ENCODE measurements at places on chromosomes 1 and 21. TPM values are rescaled to one million over a fixed set of nuclear protein-coding genes. Genes with fewer than 3 reads are reported as not detected.
A peak's percentile ranks its signal among the peaks of the same experiment; 100 is the strongest.

The ZZZ3 gene
- total RNA-seq = 64.5 TPM

The CPT2 gene
- 16.6 TPM for total RNA-seq

The CYP4A11 gene
- not detected for total RNA-seq

The OR2T8 gene
- not detected for total RNA-seq

The OR2L8 gene
- not detected for total RNA-seq

The OR2T11 gene
- total RNA-seq = not detected

DNA sequence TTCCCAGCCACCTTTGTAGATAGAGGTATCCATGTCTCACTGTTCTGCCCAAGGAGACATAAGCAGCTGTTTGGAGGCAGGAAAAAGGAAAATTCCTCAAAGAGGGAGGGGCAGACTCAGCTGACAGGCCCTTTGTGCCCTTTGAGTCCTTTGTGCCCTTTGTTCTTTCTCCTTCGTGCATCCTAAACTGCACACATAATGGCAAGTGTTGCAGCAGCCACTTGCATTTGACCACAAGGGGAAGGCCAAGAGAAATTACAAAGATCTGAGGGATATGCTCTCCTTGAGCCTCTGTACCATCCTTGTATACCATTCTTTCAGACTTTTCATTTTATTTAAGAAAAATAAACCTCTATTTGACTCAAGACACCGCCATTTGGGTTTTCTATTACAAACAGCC lies 71.8 kb upstream of the PKN2 start:
- H3K36me3 ChIP-seq = no peaks in the 10 kb centered on the region
- no peaks in the 10 kb centered on the region for H3K27me3 ChIP-seq
- H3K4me1 ChIP-seq = no peaks in the 10 kb centered on the region
- no peak for DNase-seq

GRCh38 chr1:165671526-165671925 lies 26.8 kb downstream of the ALDH9A1 start:
- H3K4me3 ChIP-seq = no peak overlapping the region
- H3K4me1 ChIP-seq = no peaks in the 10 kb centered on the region
- H3K27ac ChIP-seq = no peak overlapping the region
- DNase-seq = no peak
- no peaks in the 10 kb centered on the region for H3K27me3 ChIP-seq

GRCh38 chr1:185834371-185834905 lies 100.2 kb downstream of the HMCN1 start:
- H3K4me1 ChIP-seq = peaks cover 14% of the 10 kb centered on the region
- peaks cover 5% of the 10 kb centered on the region for H3K36me3 ChIP-seq
- no peak overlapping the region for H3K27ac ChIP-seq
- no peak for DNase-seq
- H3K27me3 ChIP-seq = no peaks in the 10 kb centered on the region

GRCh38 chr1:186218654-186219352 lies 156.2 kb downstream of the TPR start:
- peaks cover 7% of the 10 kb centered on the region for H3K4me1 ChIP-seq
- DNase-seq = no peak
- H3K27ac ChIP-seq = no peak overlapping the region
- H3K27me3 ChIP-seq = no peaks in the 10 kb centered on the region

DNA sequence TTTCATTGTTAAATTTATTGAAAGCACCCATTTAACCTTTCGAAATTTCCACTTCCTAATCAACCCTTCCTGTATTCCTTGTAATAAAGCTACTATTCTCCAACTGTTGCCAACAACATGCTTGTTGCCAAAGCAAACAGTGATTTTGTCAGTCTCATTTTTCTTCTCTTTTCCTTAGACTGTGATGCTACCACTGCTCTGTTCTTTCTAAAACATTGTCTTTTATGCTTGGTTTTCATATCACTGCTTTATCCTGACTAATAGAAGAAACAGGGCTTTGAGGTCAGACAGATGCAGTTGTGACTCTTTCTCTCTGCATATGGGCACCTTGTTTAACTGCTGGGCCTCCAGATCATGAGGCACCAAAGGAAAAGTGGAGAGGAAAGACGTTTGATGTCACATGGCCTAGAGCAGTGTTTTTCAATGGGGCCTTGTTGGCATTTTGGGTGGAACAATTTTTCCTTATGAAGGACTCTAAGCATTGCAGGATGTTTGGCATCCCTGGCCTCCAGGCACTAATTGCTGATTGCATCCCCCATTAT lies 56.1 kb downstream of the HMCN1 start:
- peaks cover 5% of the 10 kb centered on the region for H3K27me3 ChIP-seq
- H3K4me3 ChIP-seq = no peak overlapping the region
- peak overlapping the region; percentile 62 for H3K27ac ChIP-seq
- H3K4me1 ChIP-seq = peaks cover 35% of the 10 kb centered on the region

DNA sequence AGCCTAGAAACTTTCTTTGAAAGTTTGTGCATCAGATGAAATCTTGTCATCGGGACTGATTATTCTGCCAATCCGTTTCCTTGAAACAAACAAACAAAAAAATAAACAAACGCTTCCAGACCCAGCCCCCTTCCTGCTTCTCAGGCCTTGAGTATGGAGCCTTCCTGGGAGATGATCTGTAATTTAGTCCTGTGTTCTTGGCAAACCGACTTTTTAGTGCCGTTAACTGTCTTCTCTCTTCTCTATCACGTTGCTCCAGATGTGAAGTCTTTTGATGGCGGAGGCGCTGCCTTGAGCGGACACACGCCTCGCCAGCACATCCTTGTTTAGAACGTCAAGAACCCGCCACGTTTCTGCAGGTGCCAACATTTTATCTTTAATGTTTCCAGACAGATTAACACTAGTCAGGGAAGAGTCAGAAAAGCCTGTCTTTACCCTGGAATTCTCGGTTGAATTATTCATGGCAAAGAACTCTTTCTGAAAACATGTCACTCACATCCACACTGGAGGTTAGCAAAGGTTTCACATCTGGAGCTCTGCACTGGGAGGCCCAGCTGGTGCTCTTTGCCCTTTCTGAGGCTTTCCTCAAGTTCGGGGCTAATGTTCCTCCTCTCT lies 265.7 kb upstream of the C1orf174 start:
- DNase-seq = no peak
- H3K4me3 ChIP-seq = no peak overlapping the region
- no peak overlapping the region for H3K27ac ChIP-seq
- no peaks in the 10 kb centered on the region for H3K36me3 ChIP-seq

- no peak for DNase-seq
- no peak overlapping the region for H3K27ac ChIP-seq
- peaks cover 12% of the 10 kb centered on the region for H3K36me3 ChIP-seq
- no peaks in the 10 kb centered on the region for H3K27me3 ChIP-seq
These were observed 40.7 kb downstream of the LPGAT1 start for GRCh38 chr1:211789641-211790464.

DNA sequence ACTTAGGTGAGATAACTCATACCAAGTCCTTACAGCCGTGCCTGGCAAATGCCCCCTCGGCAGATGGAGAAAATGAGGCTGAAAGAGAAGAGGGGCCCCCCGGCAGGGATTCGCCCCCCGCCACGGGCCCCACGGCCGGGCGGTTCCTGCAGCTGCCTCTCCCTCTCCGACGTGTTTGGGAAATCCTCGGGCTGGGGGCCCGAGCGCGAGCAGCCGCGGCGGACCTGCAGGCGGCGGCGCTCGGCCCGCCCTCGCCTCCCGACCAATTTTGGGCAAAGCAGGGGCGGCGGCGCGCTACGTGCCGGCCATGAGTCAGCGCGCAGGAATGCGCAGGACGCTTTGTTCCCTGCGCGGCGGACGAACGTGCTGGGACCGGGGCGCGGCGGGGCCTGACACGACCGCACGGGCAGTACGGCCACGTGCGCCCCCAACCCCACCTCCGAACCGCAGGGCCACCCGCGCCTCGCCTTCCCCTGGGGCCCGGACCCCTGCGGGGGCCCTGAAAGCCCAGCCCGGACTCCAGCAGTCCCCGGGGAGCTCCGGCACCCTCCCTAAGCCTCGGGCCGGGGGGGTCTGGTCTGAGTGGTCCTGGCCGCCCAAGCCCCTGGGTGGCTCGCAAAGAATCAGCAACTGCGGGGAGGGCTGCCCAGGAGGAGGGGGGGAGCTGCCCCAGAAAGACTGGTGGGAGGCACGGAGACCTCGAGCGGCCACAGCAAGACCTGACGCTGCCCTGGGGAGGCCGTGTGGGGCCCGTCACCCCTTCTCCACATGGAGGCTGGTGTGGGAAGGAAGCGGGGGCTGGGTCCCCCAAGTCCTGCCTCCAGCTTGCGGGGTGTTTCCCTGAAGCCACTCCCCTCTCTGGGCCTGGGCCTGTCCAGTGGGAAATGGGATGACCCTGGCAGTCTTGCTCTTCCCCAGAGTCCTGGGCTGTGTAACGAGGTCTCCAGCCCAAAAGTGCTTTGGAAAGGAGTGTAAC lies 11.9 kb upstream of the EDN2 start:
- no peaks in the 10 kb centered on the region for H3K36me3 ChIP-seq
- peaks cover 32% of the 10 kb centered on the region for H3K4me1 ChIP-seq
- DNase-seq = peak; percentile 83
- no peak overlapping the region for H3K4me3 ChIP-seq
- peak overlapping the region; percentile 96 for H3K27ac ChIP-seq

DNA sequence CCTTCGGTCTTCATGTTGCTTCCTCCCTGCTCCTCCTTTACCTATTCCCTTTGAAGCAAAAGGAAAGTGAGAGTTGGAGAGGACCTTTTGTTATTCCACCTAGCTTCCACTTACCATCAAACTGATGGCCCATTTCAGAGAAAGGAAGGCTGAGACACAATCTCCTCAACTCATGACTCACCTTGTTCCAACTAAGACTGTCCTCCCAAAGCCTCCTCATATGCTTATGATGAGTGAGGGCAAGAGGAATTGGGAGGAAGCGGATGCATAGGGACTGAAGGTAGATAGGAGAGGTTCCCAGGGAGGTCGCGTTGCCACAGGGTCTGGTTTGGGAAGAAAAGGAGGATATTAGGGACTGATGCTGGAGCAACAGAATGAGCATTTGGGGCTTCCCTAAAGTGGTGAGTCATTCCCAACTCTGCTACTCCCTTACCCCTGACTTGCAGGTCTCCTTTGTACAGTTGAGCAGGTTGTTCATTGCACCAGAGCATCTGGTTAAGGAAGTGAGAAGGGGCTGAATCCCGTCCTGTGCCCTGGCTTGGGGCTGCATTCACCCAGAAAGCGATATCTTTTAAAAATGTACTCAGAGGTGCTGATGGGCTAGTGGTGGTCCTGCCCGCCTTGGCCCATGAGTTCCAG lies 35.0 kb downstream of the LGR6 start:
- peaks cover 21% of the 10 kb centered on the region for H3K4me1 ChIP-seq
- no peaks in the 10 kb centered on the region for H3K27me3 ChIP-seq
- no peak overlapping the region for H3K4me3 ChIP-seq
- H3K27ac ChIP-seq = no peak overlapping the region
- no peaks in the 10 kb centered on the region for H3K36me3 ChIP-seq

DNA sequence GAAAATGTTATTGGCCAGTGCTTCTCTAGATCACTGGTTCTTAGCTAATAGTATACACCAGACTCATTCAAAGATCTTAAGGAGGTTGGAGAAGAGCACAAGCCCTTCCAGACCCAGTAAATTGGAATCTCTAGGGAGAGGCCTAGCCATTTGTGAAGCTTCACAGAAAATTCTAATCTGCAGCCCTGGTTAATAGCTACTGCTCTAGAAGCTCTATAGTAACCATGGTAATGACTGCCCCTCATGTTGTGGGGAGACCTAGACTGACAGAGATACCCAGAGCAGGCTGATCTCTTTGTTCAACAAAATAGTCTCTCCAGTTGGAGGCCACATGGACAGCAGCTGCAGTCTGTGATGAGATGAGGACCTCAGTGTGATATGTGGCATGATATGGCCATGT lies 31.7 kb downstream of the ARID1A start:
- H3K36me3 ChIP-seq = peaks cover 10% of the 10 kb centered on the region
- no peak for DNase-seq
- no peak overlapping the region for H3K4me3 ChIP-seq
- H3K27me3 ChIP-seq = no peaks in the 10 kb centered on the region
- peaks cover 59% of the 10 kb centered on the region for H3K4me1 ChIP-seq

GRCh38 chr1:41384579-41384978 lies 23.3 kb downstream of the FOXO6 start:
- H3K27ac ChIP-seq = no peak overlapping the region
- H3K4me1 ChIP-seq = peaks cover 80% of the 10 kb centered on the region
- peaks cover 31% of the 10 kb centered on the region for H3K27me3 ChIP-seq
- H3K4me3 ChIP-seq = no peak overlapping the region
- no peak for DNase-seq

- no peak overlapping the region for H3K27ac ChIP-seq
- H3K4me3 ChIP-seq = no peak overlapping the region
- no peaks in the 10 kb centered on the region for H3K36me3 ChIP-seq
- H3K27me3 ChIP-seq = peaks cover 60% of the 10 kb centered on the region
- H3K4me1 ChIP-seq = peaks cover 2% of the 10 kb centered on the region
These were observed 37.8 kb upstream of the RRP15 start for GRCh38 chr1:218247339-218247738.

DNA sequence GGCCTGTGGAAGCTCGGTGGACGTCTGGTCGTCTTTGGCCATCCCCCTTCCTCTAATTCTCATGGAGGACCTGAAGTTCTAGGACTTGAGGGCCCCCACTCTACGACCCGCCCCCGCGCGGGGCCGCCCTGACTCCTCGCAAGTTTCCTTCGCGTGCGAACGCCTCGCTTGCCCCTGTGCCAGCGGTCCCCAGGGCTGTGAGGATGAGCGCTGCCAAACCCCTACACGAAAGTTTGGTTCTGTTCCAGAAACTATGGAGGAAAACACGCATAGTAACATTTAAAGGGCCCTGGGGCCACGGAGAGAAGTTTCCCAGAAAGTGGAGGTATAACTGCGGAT lies 304 bp upstream of the GNG12 start:
- no peaks in the 10 kb centered on the region for H3K36me3 ChIP-seq

- no peak for DNase-seq
- no peak within 1 kb of the TSS for H3K27ac ChIP-seq
- peaks cover 79% of the 10 kb centered on the region for H3K27me3 ChIP-seq
- no peaks in the 10 kb centered on the region for H3K36me3 ChIP-seq
These were observed at the start of gene HJV for GRCh38 chr1:146021622-146022402. Gene HJV (minus strand): TSS chr1:146021735. CDS start chr1:146020231, 1,504 bp downstream.

GRCh38 chr1:206699626-206700025 lies 14.9 kb downstream of the MAPKAPK2 start:
- no peak for DNase-seq
- H3K27ac ChIP-seq = no peak overlapping the region
- H3K4me3 ChIP-seq = no peak overlapping the region
- peaks cover 10% of the 10 kb centered on the region for H3K36me3 ChIP-seq

- peaks cover 62% of the 10 kb centered on the region for H3K4me1 ChIP-seq
- H3K36me3 ChIP-seq = peaks cover 49% of the 10 kb centered on the region
- H3K27me3 ChIP-seq = no peaks in the 10 kb centered on the region
- H3K4me3 ChIP-seq = peak overlapping the region; percentile 99
- H3K27ac ChIP-seq = peak overlapping the region; percentile 100
- DNase-seq = no peak
These were observed 1.9 kb downstream of the DHRS3 start for GRCh38 chr1:12615865-12616708.

DNA sequence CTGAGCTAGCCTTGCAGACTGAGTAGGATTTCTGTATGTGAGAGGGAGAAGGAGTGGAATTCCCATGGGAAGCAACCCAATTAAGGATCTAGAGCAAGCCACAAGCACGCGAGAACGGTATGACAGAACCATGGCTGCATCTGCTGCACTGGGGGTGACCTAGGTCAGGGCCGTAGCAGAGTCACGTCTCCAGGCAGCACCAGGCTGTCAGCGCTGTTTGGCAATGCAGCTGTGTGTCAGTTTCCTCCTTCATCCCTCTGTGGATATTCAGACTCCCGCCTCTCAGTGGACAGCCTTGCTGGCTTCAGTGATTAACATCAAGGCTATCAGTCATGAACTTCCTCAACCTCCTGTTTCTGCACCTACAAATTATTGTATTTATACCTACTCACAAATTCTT lies 118.1 kb upstream of the PPP2R5A start:
- no peaks in the 10 kb centered on the region for H3K36me3 ChIP-seq
- no peak overlapping the region for H3K4me3 ChIP-seq
- no peak for DNase-seq
- no peak overlapping the region for H3K27ac ChIP-seq
- no peaks in the 10 kb centered on the region for H3K27me3 ChIP-seq

- H3K4me1 ChIP-seq = no peaks in the 10 kb centered on the region
- H3K36me3 ChIP-seq = peaks cover 20% of the 10 kb centered on the region
- DNase-seq = no peak
- no peak overlapping the region for H3K4me3 ChIP-seq
These were observed 25.6 kb downstream of the CSTB start for GRCh38 chr21:43750339-43751033.

Measured in mesothelial cell of epicardium (in vitro differentiated cells).